Right lung (tissue), 10 donors: ENCODE measurements at places on chromosomes 12 and 14.

GRCh38 chr14:103023881-103024473 is 33.4 kb downstream of the CDC42BPB start:
- DNase-seq: no peak

- no peak for DNase-seq
These were observed 33.4 kb downstream of the VCPKMT start for GRCh38 chr14:50082784-50083466.

DNA sequence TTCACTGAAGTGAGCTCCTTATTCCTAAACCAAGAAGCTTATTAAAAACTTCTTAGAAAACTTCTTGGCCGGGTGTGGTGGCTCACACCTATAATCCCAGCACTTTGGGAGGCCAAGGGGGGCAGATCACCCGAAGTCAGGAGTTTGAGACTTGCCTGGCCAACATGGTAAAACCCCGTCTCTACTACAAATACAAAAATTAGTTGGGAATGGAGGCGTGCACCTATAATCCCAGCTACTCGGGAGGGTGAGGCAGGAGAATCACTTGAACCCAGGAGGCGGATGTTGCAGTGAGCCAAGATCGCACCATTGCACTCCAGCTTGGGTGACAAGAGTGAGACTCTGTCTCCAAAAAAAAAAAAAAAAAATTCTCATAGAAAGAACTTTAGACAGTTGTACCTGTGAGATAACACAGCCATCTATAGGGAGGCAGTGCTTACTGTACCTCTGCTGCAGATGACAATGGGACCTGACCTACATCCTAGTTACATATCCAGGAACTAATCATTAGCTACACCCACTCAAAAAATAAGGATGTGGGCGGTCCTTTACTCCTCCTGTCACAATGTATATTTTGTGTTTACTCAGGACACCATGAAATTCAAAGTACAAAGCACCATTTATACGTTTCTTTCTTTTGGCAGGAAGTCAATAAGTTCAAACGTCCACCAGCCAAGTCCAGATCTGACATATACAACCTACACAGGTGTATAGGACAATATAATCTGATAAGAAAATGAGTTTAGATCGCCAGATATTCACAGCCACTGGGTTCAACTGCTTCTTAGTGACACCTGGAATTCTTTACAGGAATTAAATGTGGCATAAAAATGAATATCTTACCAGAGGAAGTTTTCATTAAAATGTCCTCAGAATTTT is 14.9 kb downstream of the STXBP6 start:
- DNase-seq: no peak

- no peak for DNase-seq
These were observed 186.0 kb upstream of the BCL2L14 start for GRCh38 chr12:11884706-11885105.

- no peak for DNase-seq
These were observed 4.3 kb downstream of the INF2 start for GRCh38 chr14:104693482-104694431.

GRCh38 chr12:56596815-56597214 is 33.3 kb downstream of the BAZ2A start:
- no peak for DNase-seq

GRCh38 chr14:102251161-102251560 is 53.8 kb downstream of the MOK start:
- no peak for DNase-seq

GRCh38 chr12:52228366-52228765 is 4.7 kb upstream of the KRT7 start:
- no peak for DNase-seq

DNA sequence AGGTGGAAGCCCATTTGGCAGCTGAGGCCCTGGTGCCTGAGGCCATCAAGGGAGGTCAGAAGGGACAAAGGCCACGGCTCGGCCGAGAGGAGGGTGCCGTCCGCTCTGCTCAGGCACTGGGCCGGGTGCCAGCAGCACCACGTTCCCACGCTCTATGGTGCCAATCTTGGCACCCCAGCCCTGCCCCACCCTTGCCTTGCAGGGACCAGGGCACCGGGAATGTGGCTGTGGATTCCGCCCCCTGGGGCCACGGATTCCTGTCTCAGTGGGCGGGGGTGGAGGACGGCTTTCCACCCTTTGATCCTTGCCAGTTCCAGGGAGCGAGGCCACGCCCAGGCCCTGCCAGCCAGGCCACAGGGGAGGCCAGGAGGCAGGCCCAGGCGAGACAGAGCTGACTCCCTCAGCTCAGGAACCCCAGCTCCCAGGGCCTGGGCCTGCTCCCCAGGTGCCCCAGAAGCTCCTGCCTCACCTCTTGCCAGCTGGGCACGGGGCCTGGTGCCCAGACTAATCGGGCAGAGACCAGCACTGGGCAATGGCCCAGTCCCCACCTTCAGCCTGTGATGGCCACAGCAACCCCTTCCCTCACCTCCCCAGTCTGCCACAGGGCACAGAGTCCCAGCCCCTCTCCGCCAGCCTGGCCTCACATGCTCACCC is 26.4 kb upstream of the GPR132 start:
- no peak for DNase-seq

DNA sequence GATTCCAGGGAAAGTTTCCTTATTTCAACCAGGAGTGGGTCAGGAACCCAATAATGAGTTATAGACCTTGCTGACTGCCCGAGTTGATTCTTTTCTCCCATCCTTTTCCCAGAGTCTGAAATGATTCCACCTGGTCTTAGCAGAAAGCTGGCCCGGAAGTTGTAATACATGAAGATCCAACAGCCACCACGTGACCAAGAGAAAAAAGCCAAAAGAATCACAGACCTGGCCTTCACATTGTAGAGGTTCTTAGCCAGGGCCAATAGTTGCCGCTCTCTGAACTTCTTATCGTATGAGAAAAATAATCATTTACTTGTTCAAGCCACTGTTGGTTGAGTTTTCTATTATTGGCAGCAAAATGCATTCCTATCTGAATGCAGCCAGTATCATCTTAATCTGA is 161.2 kb upstream of the HMGA2 start:
- DNase-seq: no peak

- no peak for DNase-seq
These were observed at the start of gene NRXN3 for GRCh38 chr14:78170203-78170602. TSS of gene NRXN3 (plus strand) at chr14:78170373. CDS start at chr14:78243094, 72,721 bp downstream.

- DNase-seq: no peak
These were observed 53.8 kb downstream of the PHETA1 start for GRCh38 chr12:111314953-111315539.

DNA sequence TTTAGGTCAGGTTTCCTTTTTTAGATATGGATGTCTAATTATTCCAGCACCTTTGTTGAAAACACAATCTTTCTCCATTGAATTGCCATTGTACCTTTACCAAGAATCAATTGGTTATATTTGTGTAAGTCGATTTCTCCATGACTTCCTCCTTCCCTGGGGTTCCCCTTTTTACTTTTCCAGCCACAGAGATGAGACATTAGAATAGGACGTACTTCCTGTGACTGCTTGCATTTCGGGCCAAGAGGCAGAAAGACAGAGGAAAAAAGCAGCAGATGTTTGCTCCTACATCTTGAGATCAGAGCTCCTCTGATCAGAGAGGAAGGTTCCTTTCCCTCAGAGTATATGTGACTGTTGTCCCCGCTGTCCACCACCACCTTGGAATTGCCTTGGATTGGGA is 453.7 kb upstream of the RGS6 start:
- no peak for DNase-seq

DNA sequence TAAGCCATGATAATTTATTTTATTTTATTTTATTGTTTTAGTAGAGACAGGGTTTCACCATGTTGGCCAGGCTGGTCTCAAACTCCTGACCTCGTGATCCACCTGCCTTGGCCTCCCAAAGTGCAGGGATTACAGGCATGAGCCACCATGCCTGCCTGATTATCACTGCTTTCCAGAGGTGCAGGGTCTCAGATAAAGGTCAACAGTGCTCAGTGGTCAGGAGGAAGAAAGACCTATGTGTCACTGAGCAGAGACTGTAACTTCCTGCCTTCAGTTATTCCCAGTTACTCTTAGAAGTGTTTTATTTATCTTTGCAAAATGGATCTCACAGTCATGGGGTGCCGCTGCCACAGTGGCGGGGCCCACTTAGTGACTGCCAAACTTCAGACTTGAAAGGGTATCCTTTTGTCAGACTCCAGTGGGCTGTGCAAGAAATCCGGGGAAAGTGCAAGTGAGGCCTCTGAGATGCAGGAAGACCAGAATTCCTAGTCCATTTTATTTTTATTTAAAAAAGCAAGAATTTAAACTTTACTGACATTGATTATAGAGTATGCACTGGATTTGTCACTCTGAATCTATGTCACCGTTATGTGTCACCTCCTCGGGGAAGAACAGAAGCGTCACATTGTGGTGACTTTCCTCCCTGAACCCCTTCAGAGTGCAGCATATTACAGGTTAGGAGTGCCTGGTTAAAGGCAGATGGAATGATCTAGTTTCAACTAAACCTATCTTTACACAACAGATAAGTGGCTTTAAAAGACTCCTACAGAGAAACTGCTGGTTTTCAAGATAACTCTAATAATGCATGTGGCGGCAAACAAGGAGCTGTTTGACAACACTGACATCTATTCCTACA is 59.1 kb upstream of the BICD1 start:
- no peak for DNase-seq

GRCh38 chr12:26648066-26648465 is 184.9 kb downstream of the ITPR2 start:
- no peak for DNase-seq

- DNase-seq: no peak
These were observed 20.4 kb downstream of the CCDC88C start for GRCh38 chr14:91396959-91397815.

DNA sequence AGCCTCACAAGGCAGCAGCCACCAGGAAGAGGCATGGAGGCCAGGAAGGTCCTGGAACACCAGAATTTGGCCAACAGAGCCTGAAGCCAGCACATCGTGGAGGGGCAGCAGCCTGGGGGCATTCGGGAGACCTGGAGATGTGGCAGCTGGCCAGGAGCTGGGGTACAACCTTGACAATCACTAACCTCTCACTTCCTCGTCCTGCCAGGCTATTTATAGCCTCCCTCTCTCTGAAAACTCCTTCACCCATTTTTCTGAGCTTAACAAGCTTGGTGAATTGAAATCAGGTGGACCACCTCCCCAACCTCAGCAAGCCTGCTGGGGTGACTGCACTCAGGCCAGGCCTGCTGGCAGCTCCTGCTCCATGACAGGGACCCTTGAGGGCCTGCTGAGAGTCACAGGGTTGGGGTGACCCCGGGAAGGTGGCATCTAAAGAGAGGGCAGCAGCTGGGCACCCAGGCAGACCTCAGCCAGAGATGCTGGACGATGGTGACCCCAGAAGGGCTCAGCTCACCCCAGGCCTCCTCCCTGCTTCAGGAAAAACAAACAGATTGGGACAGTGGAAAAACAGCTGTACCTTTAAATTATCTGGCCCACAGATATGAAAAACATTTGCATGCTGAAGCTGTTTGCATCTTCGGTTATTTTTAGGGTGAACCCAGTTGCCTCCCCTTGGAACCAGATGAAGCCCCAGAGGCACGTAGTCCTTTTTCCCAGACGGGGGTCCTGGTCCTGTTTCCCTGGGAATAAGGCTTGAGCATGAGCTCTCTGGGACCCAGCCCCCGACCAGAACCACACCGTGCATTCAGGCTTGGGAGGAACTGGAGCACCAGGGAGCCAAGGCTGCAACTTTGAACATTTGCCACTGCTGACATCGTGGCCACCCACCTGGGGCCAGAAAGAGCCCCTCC is 67.0 kb downstream of the PITPNM2 start:
- no peak for DNase-seq

DNA sequence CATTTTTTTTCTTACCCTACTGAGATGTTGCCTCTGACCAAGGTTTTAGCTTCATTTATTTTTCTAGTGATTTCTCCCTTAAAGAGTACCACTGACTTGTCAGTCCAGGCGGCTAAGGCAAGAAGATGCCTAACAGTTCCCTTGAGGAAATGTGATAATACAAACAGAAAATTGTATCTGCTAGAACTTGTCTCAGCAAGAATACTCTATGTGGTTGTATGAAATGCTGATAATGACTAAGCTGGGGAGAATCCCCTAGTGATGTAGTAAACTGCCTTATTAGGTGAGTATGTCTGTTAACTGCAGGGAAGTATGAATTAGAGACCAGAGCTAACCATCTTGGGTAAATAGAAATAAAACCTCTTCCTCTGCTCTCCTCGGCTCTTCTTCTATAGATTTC is 6.7 kb downstream of the C12orf54 start:
- no peak for DNase-seq

- no peak for DNase-seq
These were observed 133.9 kb downstream of the TBX5 start for GRCh38 chr12:114272071-114272470.
